Caudate nucleus (tissue), 63 donors: ENCODE measurements at places on chromosomes 7 and 10.
A peak's percentile ranks its signal among the peaks of the same experiment; 100 is the strongest.

- DNase-seq: no peak
Observed at GRCh38 chr10:52453501-52453900, 139.4 kb downstream of the DKK1 start.

DNA sequence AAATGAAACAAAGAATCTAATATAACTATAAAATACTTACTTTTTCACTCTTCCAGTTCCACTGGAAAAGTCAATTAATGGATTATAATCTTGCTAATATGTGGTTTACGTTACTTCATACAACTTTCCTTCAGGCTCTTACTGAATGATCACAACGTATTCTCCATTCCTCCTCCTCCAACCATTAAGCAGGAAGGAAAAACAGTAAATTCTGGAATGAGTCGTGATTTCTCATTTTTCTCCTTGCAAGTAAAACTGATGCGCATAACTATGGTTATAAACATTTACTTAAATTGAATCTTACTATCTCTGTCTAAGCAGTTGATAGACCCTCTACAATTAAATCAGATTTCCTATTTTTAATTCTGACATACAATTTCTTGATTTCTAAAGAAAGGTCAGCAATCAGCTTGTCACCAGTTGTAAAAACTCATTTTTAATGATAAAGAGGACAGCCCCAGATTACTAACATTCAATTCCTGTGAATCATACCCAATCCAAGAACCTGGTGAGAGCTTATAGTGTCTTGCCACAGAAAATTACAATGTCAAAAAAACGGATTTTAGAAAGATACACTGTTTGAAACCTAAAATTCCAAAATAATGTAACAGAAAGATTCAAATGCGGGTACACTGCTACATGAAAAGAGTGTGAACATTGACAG is 64.3 kb downstream of the EZH2 start:
- DNase-seq: no peak

DNA sequence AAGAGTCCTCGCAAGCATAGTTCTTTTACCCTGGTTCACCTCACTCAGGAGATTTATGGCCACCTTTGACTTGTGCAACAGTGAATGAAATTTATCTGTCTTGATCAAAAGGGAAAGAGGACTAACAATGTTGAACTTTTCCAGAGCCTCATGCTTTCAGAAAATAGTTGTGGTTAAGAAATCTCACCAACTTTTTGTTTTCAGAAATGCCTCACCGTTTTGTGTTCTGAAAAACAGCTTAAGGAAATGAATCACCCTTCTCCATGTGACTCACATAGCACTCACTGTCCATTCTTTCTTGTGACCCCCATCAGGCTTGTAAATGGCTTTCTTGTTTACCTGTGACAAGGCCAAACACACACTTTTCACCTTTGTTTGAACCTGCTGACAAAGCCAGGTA is 148.6 kb upstream of the FAM3C start:
- DNase-seq: no peak

DNA sequence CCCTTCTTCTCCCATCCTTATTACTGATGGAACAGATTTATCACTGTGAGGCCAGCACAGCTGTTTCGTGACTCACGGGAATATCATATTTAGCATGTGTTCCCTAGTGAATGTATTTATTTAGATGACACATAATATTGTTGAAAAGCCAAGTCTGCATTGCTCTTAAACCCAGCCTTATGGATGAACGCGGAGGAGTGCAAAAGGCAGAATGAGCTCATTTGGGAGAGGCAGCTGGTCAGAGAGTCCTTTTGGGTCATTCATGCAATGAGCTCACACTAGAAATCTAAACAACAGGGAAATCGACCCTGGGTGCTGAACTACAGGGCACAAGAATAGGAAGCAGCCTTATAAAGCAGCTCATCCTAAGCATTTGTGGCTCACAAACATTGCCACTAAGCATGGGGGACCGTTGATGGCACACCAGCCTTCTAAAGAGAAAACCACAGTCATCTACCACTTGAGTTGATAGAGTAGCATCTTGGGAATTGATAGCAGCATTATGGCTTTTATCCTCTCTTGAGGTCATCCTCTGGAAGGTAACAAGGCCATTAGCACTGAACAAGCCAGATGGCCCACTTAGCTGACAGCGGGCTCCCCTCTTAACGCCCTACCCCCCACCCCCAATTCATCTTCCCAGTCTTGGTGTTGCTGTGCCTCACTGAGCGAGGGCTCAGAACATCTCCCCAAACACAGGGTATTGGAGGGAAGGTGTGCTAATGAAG is 32.9 kb upstream of the SDK1 start:
- no peak for DNase-seq

DNA sequence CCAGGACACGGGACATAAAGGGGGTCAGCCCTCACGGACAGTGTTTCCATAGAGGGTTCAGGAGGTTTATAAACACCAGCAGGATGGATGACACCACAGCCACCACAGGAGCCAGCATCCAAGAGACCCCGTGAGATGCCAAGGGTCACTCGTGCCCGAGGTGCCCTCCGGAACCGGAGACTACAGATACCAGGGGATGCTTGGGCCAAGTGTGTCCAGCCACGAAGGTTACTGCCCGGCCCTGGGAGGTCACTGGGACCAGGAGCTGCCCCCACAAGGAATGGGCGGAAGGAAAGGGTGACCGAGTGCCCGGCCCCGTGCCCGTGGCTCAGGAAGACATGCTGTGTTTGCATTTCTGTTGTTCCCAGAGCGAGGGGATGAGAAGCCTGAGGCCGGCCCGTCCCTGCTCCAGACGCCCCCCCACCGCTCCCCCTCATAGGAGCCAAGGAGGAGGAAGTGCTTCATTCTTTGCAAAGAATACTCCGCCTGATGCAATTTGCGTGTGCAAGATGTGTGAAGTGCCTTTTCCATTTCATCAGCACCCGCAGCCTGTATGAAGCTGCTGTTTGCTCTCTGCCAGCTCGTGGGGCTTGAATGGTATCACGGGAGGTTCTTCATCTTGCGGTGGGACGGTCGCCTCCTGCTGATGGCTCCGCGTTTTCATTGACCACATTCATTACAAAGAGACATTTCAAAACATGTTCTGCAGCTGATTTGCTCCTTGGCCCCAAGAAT is 176.4 kb downstream of the ELFN1 start:
- DNase-seq: no peak

GRCh38 chr7:25858200-25858524 is 293.8 kb upstream of the NFE2L3 start:
- no peak for DNase-seq

DNA sequence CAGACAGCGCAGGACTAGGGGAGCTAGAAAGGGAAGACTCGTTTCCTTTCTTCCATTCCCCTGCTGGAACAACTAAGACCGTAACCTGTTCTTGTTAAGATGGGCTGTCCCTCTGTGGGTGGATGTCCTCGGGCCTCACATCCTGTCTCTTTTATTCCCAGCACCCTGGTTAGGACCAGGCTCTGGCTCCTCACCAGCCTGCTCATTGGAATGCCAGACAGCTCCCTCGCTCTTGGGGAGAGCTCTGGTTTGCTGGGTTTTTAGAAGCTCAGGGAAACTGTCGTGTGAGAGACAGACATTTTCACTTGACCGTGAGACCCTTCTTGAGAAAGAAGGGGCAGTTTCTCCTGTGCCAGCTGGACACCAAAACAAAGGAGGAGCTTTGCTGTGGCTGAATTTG is 58.1 kb upstream of the HABP2 start:
- DNase-seq: peak; percentile 6

- DNase-seq: no peak
Observed at GRCh38 chr10:43264965-43265798, 1.7 kb downstream of the RASGEF1A start.

DNA sequence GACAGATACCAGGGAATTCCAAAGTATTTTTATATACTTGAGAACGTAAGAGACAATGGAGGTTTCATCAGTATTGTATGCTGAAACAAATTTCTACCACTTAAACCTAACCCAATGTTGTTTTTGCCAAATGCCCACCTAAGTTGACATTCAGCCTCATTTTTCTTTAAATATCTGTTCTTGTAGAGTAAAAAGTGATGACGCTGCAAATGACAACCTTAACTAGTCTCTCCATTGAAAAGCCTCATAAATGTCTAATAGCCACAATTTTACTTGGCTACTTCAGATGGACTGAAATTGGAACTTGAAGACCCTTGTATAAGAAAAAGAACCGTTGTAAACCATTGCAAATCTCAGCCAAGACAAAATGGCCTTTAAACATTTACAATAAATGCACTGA is 176.9 kb downstream of the CRPPA start:
- no peak for DNase-seq

GRCh38 chr7:116999311-116999710 is 46.0 kb downstream of the ST7 start:
- no peak for DNase-seq

GRCh38 chr7:33964417-33965182 is 59.3 kb downstream of the BMPER start:
- no peak for DNase-seq

GRCh38 chr7:100585511-100586265 is at the start of gene LRCH4:
Gene LRCH4 (minus strand): TSS chr7:100586129. CDS start chr7:100586100, 29 bp downstream.
- DNase-seq: peak; percentile 55

- DNase-seq: no peak
Observed at GRCh38 chr7:2031451-2031845, 201.3 kb downstream of the MAD1L1 start.

- no peak for DNase-seq
Observed at GRCh38 chr10:49474901-49475300, 64.0 kb downstream of the ERCC6 start.

GRCh38 chr7:73833251-73833919 is 2.6 kb downstream of the CLDN4 start:
- no peak for DNase-seq

DNA sequence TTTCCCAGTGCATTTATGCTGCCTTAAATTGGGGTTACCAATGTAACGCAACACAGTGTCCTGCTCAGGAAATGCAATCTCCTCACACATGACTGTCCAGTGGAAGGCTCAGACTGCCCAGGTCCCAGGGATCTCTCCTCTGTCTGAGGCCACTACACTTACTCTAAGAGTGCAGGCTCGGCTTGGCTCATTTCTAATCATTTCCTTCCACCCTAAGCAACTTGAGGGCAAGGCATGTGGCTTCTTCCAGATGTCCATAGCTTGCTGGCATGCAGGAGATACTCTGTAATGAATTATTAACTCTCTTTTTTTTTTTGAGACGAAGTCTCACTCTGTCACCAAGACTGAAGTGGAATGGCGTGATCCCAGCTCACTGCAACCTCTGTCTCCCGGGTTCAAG is 23.7 kb downstream of the PLAC9 start:
- no peak for DNase-seq

DNA sequence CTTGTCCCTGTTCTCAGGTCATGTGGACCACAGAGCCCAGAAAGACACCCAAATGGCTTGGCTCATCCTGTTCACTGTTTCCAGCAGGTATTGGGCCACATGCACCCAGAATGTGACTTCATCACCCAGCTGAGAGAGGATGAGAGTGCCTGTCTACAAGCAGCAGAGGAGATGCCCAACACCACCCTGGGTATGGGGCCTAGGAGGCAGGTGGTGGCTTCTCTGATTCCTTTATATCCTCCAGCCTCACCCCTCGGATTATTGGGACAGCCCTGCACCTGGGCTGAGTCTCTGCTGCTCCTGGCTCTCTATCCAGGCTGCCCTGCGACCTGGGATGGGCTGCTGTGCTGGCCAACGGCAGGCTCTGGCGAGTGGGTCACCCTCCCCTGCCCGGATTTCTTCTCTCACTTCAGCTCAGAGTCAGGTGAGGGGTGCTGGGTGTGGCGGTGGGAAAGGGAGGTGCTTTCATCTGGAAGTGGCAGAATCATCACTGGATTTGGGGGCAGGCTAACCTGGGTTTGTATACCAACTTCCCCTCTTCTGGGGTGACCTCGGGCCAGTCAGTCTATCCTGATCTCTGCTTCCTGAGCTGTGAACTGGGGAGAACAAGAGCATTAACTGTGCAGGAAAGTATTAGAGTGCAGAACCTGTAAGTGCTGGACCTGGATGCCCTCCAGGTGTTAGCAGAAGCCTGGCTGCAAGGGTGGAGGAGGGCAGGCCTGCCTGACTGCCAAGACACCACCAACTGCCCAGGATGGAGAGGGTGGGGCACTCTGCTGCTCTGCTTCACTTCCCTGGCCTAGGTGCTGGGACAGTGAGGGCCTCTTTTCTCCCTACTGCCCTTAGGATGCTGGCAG is 5.2 kb downstream of the GHRHR start:
- no peak for DNase-seq

- DNase-seq: no peak
Observed at GRCh38 chr7:101625031-101625791, 3.9 kb downstream of the MYL10 start.

- DNase-seq: no peak
Observed at GRCh38 chr10:117074621-117075020, 63.4 kb downstream of the VAX1 start.

GRCh38 chr7:69764147-69764546 is 165.9 kb downstream of the AUTS2 start:
- no peak for DNase-seq

- DNase-seq: no peak
Observed at GRCh38 chr10:123645615-123646014, 20.5 kb upstream of the GPR26 start.

DNA sequence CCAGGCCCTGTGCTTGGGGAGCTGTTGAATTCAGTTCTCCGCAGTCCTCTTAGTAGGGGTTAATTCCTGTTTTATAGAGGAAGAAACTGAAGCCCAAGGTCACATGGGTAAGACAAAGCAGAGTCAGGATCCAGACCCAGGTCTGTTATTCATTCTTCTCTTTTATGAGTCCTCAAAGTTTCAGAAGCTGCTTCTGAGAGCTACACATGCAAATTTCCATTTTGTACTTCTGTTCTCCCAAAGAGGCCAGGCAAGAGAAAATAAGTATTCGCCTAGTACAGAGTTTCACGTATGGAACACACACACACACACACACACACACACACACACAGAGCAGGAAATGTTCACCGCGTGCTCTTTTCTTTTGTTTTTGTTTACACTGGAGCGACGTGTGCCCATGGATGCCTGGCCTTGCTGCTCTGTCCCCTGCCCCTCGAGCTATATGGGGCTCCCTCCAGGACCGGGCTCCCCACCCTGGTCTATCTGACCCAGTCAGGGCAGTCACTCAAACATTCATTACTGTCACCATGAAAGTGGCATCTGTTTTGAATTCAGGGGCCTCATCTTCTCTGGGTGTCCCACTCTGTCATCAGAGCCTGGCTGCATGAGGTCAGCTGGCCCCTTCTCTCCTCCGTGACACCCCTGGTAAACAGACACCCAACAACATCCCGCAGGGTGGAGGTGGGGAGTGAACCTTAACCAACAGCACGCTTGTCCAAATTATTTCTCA is 84.4 kb downstream of the TNS3 start:
- DNase-seq: no peak

DNA sequence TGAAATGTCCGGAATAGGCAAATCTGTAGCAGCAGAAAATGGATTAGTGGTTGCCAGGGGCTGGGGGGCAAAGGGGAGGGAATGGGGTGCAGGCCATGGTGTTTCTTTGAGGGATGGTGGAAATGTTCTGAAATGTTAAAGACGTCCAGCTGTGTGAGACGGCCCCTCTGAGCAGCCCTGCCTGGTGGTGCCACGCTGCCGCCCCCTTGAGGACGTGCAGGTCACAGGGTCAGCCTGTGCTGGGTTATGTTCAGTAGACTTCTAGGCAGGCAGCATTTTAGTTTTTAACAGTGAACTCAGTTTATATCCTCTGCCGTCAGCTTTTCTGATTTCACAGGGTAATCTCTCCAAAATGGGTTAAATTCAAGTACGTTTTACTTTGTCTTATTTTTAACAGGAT is 9.4 kb downstream of the NUB1 start:
- no peak for DNase-seq

- DNase-seq: no peak
Observed at GRCh38 chr10:83820033-83820432, 319.3 kb upstream of the GHITM start.
